ENCODE measurements at places on chromosomes 6 and 20. TPM values are rescaled to one million over a fixed set of nuclear protein-coding genes. Genes with fewer than 3 reads are reported as not detected.

- H3K4me1 ChIP-seq, result no peaks in the 10 kb centered on the region
- H3K27ac ChIP-seq, result no peak overlapping the region
- no peak for DNase-seq
- H3K4me3 ChIP-seq, result no peak overlapping the region
- no peaks in the 10 kb centered on the region for H3K36me3 ChIP-seq
Observed at GRCh38 chr20:21901470-21902275, 196.2 kb downstream of the PAX1 start.

GRCh38 chr6:127051571-127052260 lies 66.8 kb upstream of the RSPO3 start:
- H3K4me1 ChIP-seq, result no peaks in the 10 kb centered on the region
- DNase-seq, result no peak
- H3K4me3 ChIP-seq, result no peak overlapping the region
- H3K27ac ChIP-seq, result no peak overlapping the region

Gene KHDC1L
- not detected for total RNA-seq

DNA sequence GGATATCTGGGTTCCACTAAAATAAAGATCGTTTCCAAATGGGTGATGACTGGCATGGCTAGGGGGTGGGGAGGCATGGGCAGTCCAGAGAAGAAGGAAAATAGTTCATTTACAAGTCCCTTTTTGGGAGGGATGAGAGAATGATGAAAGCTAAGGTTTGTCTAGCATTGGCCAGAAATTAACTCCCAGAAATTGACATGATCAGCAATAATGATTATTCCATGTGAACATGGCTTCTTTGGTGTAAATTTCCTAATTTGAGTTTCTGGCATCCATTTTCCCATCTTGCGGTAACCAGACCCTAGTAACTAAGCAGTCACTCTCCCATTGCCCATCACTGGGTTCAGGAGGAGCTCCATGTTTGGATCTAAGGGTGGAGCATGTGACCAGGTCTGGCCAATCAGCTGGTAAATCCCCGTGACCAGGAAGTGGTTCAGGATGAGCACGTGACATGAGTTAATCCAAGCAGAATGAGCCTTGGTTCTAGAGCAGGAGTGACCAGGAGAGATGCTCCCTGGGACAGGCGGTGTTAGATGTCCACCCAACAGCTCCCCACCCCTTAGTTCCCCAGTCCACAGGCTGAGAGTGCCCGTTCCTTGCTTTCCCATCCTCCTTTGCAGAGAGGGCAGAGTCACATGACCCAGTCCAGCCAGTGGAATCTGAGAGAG lies 512.7 kb downstream of the PREX1 start:
- no peak overlapping the region for H3K4me3 ChIP-seq
- no peak for DNase-seq
- H3K27me3 ChIP-seq, result no peaks in the 10 kb centered on the region
- no peak overlapping the region for H3K27ac ChIP-seq

Gene FYN
- 419 TPM for total RNA-seq

GRCh38 chr6:57317060-57317943 lies at the start of gene PRIM2:
Gene PRIM2, plus strand, starts transcription at chr6:57317630. Its CDS starts 816 bp downstream, at chr6:57318446.
- DNase-seq, result peak; percentile 74
- peaks cover 22% of the 10 kb centered on the region for H3K36me3 ChIP-seq
- H3K4me3 ChIP-seq, result peak within 1 kb of the TSS; percentile 75

DNA sequence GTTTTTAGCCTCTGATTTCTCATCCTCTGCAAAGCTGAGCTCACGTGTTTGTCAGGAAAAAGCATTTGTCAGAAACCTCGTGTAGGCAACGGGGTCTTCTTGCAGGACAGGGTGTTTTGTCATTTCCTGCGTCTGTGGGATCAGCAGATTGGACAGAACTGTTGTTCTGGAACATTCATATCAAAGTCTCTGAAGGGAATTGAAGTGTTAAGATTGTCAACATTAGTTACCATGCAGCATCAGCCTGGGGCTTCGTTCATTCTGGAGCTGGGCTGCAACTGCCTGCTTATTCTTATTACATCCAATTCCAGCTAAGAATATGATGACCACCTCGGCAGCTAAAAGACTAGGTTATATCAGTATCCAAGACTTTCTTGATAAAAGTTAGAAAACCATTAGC lies 71.0 kb upstream of the RALGAPA2 start:
- H3K27me3 ChIP-seq, result no peaks in the 10 kb centered on the region
- no peaks in the 10 kb centered on the region for H3K4me1 ChIP-seq
- H3K4me3 ChIP-seq, result no peak overlapping the region
- no peak overlapping the region for H3K27ac ChIP-seq
- no peaks in the 10 kb centered on the region for H3K36me3 ChIP-seq

DNA sequence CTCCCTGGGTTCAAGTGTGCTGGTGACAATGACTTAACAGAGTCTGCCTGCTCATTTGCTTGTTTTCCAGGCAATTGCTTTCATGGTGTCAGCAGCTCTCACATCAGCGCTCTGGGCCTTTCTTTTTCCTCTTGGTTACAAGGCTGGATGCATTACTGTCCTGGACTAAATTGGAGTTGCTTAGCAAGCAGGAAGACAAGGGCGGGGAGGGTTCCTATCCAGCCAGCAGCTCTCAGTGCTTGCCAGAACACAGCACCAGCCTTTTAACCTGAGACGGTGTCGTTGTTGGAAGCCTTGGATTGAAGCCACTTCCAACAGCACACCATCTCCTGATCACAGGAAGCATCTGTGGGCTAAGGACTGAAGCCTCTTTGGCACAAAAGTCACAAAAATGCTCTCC lies 606.9 kb downstream of the CDH26 start:
- H3K4me1 ChIP-seq, result no peaks in the 10 kb centered on the region
- H3K27ac ChIP-seq, result no peak overlapping the region
- DNase-seq, result no peak
- H3K4me3 ChIP-seq, result no peak overlapping the region

DNA sequence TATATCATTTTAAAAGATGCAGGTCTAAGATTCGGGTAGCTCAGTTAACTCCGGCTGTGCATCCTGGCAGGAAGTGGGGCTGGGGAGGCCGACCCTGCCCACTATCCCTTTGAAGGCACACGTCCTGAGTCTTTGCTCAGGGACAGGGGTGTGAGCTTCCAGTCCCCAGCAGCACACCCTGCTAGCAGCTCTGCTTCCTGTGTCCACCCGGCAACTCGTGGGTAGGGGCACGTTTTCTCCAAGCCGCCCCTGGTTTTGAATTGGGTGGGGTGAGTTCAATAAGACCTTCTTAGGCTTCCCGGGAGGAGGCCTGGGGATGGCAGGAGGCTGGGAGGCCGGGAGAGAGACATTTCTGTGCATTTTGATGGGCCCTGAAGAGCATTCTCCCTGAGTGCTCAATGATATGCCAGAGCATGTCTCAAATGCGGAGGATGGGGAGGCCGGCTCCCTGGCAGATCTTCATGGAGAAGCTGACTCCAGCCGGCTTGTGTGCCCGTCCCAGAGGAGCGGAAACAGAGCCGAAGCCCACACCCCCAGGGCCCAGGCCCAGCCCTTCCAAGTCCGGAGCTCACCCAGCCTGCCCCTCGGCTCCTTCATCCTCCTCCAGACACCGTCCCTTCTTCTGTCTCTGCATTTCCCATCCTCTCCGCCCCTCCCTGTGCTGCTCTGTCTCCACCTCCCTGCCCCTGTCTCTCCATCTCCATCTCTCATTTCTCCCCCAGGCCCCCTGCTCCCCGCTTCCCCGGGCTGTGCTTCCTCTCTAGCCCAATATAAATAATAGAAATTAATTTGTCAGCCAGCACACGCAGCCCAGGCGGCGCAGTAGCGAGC lies 36.3 kb upstream of the ZFAND3 start:
- no peaks in the 10 kb centered on the region for H3K36me3 ChIP-seq
- no peak overlapping the region for H3K27ac ChIP-seq
- peaks cover 20% of the 10 kb centered on the region for H3K27me3 ChIP-seq
- no peak for DNase-seq

GRCh38 chr6:21426841-21427490 lies 166.6 kb upstream of the SOX4 start:
- H3K4me3 ChIP-seq, result no peak overlapping the region
- H3K4me1 ChIP-seq, result no peaks in the 10 kb centered on the region
- H3K27ac ChIP-seq, result no peak overlapping the region
- no peaks in the 10 kb centered on the region for H3K27me3 ChIP-seq

- peak overlapping the region; percentile 89 for H3K27ac ChIP-seq
- peak overlapping the region; percentile 82 for H3K4me3 ChIP-seq
- peaks cover 34% of the 10 kb centered on the region for H3K4me1 ChIP-seq
- H3K27me3 ChIP-seq, result no peaks in the 10 kb centered on the region
- DNase-seq, result peak; percentile 59
- H3K36me3 ChIP-seq, result no peaks in the 10 kb centered on the region
Observed at GRCh38 chr6:90294989-90295853, 1.4 kb downstream of the BACH2 start.

Gene LHFPL5
- not detected for total RNA-seq

DNA sequence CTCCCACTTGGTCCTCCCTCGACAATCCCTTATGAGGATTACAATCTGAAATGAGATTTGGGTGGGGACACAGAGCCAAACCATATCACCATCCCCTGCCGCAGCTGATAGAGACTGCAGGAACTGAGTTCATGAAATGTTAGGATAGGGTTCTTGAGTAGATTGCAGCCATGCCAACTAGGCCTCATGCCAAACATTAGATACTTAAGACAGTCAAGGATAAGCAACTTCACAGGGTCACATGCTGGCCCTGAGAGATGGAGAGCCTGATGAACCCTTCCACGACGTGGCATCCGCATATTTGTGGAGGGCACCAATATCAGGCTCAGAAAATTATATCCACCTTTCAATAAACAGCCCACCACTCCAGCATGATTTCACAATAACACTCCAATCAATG lies 121.3 kb downstream of the ALDH8A1 start:
- H3K4me1 ChIP-seq, result no peaks in the 10 kb centered on the region
- no peaks in the 10 kb centered on the region for H3K27me3 ChIP-seq
- no peak overlapping the region for H3K4me3 ChIP-seq
- no peaks in the 10 kb centered on the region for H3K36me3 ChIP-seq
- DNase-seq, result no peak

DNA sequence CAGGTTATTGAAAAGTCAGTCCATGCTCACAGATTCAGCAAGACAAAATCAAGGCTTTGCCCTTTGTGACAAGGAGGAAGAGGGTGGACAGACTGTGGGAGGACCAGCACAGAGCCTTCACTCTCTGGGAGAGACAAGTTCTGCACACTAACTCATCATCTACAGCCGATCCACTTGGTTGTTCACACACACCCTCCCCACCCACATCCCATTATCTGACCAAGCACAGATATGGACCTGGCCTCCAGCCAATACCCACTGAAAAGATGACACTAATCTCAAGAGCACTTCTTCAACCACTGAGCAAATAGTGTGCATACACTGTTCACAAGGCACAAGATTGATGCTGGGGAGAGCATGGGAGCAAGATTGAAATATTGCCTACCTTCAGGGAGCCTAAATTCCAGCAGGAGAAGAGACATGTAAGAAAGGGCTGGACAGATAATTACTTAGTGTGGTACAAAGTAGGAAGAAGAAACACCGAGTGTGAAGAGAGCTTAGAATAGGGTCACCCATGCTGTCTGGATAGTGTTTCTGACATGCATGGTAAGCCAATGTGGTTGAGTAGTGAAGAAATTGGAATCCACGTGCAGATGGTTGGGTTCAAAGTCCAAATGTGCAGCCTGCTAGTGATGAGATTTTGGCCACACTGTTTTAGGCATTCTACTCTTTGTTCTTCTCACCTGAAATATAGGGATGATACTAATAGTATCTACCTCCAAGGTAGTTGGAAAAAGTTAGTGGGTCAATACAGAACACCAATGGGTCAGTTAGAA lies 21.7 kb upstream of the IL17A start:
- H3K4me1 ChIP-seq, result no peaks in the 10 kb centered on the region
- no peaks in the 10 kb centered on the region for H3K36me3 ChIP-seq
- H3K27ac ChIP-seq, result no peak overlapping the region
- H3K4me3 ChIP-seq, result no peak overlapping the region
- no peak for DNase-seq
- H3K27me3 ChIP-seq, result peaks cover 3% of the 10 kb centered on the region

Gene APCDD1L
- total RNA-seq, result not detected

Gene ZBTB2
- total RNA-seq, result 19.1 TPM

- no peaks in the 10 kb centered on the region for H3K36me3 ChIP-seq
- no peak overlapping the region for H3K4me3 ChIP-seq
- no peak overlapping the region for H3K27ac ChIP-seq
Observed at GRCh38 chr20:2394411-2395055, 13.8 kb downstream of the TGM6 start.

DNA sequence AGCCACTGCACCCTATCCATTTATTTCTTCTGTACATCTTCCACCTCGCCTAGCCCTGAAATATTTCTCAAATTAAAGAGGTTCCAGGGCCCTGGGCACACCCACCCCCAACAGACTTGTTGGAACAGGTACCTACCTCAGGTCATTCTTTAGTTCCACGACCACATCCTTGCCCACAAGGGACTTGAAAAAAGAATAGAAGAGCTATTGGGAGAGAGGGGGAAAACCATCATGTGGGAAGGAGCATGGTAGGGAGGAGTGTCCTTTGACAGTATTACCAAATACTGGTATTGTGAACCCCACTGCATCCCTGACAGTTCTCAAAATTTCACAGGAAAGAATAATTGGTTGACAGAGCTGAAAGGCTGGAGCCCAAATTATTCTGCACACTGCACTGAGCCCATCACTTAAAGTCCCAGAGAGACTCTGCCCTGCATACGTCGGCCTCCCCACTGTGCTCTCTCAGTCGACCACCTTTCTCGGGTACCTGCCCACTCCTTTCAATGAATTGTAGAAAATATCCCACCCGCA lies 762 bp downstream of the LSM2 start:
- H3K4me3 ChIP-seq, result peak overlapping the region; percentile 70
- no peaks in the 10 kb centered on the region for H3K27me3 ChIP-seq
- H3K27ac ChIP-seq, result peak overlapping the region; percentile 78
- peaks cover 28% of the 10 kb centered on the region for H3K4me1 ChIP-seq
- peaks cover 19% of the 10 kb centered on the region for H3K36me3 ChIP-seq

DNA sequence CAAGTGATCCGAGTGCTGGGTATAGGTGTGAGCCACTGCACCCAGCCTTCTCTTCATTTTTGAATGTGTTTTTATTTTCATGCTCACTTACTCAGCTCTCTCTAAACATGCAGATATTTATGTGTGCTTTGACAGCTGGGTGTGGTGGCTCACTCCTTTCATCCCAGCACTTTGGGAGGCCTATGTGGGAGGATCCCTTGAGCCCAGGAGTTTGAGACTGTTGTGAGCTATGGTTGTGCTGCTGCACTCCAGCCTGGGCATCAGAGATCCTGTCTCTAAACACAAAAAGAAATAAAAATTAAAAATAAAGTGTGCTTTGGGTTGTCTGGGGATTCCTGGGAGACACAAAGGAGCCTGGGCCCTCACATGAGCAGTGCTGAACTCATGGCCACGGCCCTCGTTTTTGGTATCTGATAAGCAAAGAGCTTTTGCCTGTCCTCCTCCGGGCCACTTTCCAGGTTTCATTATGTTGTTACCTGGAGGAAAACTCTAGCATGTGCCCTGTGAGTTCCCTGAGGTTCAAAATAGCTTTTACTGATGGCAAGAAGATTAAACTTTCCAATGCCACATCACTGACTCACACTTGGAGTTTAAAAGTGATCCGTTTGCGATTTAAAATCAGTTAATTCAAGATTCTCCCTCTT lies 78.5 kb downstream of the CD164 start:
- no peaks in the 10 kb centered on the region for H3K36me3 ChIP-seq
- H3K4me3 ChIP-seq, result no peak overlapping the region
- no peaks in the 10 kb centered on the region for H3K27me3 ChIP-seq
- H3K4me1 ChIP-seq, result no peaks in the 10 kb centered on the region

GRCh38 chr20:63118303-63119120 lies 97.4 kb downstream of the YTHDF1 start:
- H3K4me3 ChIP-seq, result no peak overlapping the region
- peaks cover 30% of the 10 kb centered on the region for H3K27me3 ChIP-seq
- H3K4me1 ChIP-seq, result peaks cover 4% of the 10 kb centered on the region
- no peaks in the 10 kb centered on the region for H3K36me3 ChIP-seq
- no peak for DNase-seq

Gene BEND6
- not detected for total RNA-seq

GRCh38 chr6:3981917-3982316 lies 97.0 kb downstream of the FAM217A start:
- H3K27ac ChIP-seq, result no peak overlapping the region
- H3K36me3 ChIP-seq, result no peaks in the 10 kb centered on the region
- H3K4me3 ChIP-seq, result no peak overlapping the region
- H3K27me3 ChIP-seq, result no peaks in the 10 kb centered on the region

Data from CD4-positive, alpha-beta T cell (primary cell).